ENCODE measurements at places on chromosomes 5 and 9.

GRCh38 chr9:89059925-89060506 is 68.7 kb downstream of the S1PR3 start:
- DNase-seq: no peak

- DNase-seq: no peak
These were observed 602.7 kb upstream of the ZNF608 start for GRCh38 chr5:125348936-125349831.

DNA sequence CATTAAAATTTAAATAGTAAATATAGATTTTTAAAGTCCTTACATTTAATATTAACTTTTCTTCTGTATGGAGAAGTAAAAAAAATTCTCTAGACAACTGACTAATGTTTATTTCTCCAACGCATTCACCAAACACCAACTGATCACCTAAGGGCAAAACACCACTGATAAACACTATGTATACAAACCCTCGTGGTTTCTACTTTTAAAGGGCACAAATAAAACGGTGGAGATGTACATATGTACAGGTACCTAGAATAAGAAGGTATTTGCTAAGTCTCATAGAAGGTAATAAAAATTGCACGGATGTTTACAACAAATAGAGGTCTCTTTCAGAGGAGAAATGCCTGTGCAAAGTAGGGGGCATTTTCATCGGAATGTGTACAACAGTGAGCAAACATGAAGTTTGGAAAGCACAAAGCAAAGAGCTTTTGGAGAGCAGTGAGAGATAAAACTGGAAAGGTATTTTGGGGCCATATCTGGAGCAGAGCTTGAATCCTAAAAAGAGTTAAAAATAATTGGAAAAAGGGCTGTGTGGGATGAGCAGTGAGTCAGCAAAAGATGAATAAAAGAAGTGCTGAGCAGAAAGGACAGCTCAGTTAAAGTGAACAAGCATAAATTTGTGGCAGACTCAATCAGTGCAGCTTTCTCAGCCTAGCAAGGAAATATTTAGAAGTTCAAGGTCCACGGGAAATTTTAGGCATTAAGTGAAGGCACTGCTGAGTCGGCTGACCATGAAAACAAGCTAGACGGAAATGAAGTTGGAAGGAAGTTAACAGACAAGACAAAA is 160.0 kb downstream of the TMEM161B start:
- DNase-seq: no peak

- no peak for DNase-seq
These were observed 12.1 kb upstream of the ORM1 start for GRCh38 chr9:114310471-114311450.

DNA sequence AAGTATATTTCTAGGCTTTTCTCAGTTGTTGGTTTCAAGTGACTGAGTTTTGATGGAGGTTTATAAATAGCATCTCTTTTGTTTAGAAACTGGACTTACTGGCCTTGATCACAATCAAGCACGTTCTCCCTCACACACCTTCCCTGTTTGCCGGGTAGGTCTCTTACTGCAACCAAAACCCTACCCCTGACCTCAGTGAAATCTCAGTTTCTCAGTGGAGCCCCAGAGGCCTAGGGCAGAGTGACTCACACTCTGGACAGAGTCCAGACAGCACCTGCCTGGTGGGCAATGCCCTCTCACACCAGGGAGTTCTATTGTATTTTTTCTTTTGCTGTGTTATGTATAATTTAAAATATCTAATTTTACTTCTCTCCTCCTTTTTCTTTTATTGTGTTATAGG is 48.4 kb upstream of the EPB41L4B start:
- DNase-seq: no peak

All from HS-27A (cell line).